Heart right ventricle (tissue), 16 donors: ENCODE measurements at places on chromosomes 16 and 17. TPM values are rescaled to one million over a fixed set of nuclear protein-coding genes. Genes with fewer than 3 reads are reported as not detected.

The SLC4A1 gene
- 0.11 TPM for total RNA-seq

The ARHGAP44 gene
- 6.4 TPM for total RNA-seq

The ZNF48 gene
- 5.0 TPM for total RNA-seq

The PLXDC1 gene
- total RNA-seq: 16.9 TPM

The ZPBP2 gene
- not detected for total RNA-seq
